ENCODE measurements at places on chromosomes 2 and 18. TPM values are rescaled to one million over a fixed set of nuclear protein-coding genes. Genes with fewer than 3 reads are reported as not detected.

The SH3RF3 gene
- 1.9 TPM for total RNA-seq

The C1GALT1C1L gene
- 2.4 TPM for total RNA-seq

The DNER gene
- total RNA-seq: 21.5 TPM

The MYO7B gene
- 5.8 TPM for total RNA-seq

The COPS8 gene
- total RNA-seq: 159 TPM

The FAM237A gene
- total RNA-seq: not detected

The RAB6D gene
- not detected for total RNA-seq

The CCDC138 gene
- total RNA-seq: 5.6 TPM

The CRYBA2 gene
- total RNA-seq: not detected

The GULP1 gene
- 126 TPM for total RNA-seq

The PLCL1 gene
- total RNA-seq: not detected

The RETSAT gene
- 19.0 TPM for total RNA-seq

The LYG1 gene
- 0.96 TPM for total RNA-seq

The KIAA2012 gene
- not detected for total RNA-seq

The CNRIP1 gene
- 22.6 TPM for total RNA-seq

The TMEM163 gene
- not detected for total RNA-seq

The GPATCH11 gene
- 13.1 TPM for total RNA-seq

The CIB4 gene
- total RNA-seq: not detected

The SLC39A10 gene
- total RNA-seq: 25.3 TPM

The ARHGAP25 gene
- total RNA-seq: 0.52 TPM

The KCNIP3 gene
- 3.3 TPM for total RNA-seq

All from M059J (cell line).